ENCODE measurements at places on chromosomes 6 and 20. TPM values are rescaled to one million over a fixed set of nuclear protein-coding genes. Genes with fewer than 3 reads are reported as not detected.

The SLC35D3 gene
- total RNA-seq: not detected

The PCSK2 gene
- not detected for total RNA-seq

The ZSWIM3 gene
- 3.9 TPM for total RNA-seq

The FOXC1 gene
- total RNA-seq: 5.4 TPM

The BANF2 gene
- total RNA-seq: not detected

The C6orf15 gene
- total RNA-seq: not detected

The VSX1 gene
- not detected for total RNA-seq

The PRDM13 gene
- not detected for total RNA-seq

The KCNQ2 gene
- not detected for total RNA-seq

The RRAGD gene
- total RNA-seq: 1.5 TPM

The MATN4 gene
- not detected for total RNA-seq

The IRF4 gene
- not detected for total RNA-seq

The NKAIN4 gene
- total RNA-seq: 0.17 TPM
